ENCODE measurements at places on chromosomes 11 and 22.

DNA sequence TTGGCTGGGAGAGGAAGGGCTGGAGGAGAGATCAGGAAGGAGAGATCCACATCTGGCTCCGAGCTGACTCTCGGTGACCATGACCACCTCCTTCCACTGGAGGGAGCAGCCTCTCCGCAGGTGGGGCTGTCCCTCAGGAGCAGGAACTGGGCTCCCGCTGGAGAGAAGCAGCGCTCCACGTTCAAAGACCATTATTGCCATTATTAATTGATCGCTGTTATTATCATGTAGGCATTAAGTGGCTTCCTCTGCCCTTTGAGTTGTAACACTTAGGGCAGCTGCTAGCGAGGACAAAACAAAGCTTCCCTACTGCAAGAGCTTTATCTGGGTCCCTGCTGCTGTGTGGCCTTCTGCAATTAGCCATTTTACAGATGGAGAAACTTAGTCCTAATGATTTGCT, 251.9 kb downstream of the ST3GAL4 start:
- DNase-seq, result no peak

GRCh38 chr11:69039501-69039900, 9.2 kb upstream of the TPCN2 start:
- DNase-seq, result no peak

GRCh38 chr11:60762851-60763691, 6.4 kb downstream of the MS4A15 start:
- DNase-seq, result no peak

GRCh38 chr22:28718044-28718443, 23.6 kb downstream of the CHEK2 start:
- no peak for DNase-seq

DNA sequence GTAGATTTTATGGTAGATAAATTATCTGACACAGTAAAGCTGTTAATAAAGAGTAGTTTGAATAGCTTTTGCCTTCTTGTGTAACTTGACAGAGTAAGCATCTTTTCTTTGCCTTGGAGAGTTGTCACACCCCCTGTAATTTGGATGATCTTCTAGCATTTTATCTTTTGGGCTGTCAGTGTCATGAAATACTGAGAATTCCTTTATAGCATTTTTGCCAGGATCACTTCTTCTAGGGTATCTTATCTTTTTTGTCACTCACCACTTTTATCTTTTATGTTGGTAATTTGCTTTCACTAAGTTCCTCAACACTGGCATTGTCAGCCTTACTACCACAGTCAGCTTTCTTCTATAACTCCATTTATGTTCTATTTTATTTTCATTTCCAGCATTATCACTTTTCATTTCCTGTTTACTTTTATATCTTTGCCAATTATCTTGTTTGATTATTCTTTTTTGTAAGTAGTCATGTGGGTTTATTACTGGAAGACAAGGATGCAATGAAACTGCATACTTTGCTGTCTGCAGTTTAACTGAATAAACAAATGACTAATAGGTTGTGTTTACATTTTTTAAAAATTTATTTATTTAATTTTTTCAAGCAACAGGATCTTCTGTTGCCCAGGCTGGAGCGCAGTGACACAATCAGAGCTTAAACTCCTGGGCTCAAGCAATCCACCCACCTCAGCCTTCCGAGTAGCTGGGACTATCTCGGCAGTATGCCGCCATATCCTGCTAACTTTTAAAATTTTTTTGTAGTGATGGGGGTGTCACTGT, 28.1 kb upstream of the ACAT1 start:
- no peak for DNase-seq

DNA sequence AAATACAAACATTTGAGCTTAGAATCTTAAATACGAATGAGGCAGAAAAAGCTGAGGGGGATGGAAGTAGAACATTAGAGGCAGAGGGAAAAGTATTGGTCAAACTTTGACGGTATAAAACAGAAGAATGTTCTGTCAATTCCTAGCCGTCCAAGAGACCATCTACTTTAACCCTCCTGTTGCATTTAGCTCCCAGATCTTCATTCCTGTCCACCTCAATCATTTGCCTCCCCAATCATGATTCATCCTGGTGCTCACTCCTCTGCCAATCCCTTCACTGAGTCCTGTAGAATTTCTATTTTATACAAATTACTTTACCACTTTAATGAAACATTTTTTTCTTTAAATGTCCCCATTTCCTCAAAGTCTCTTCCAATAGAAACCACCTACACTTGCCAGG, 28.2 kb downstream of the C2CD3 start:
- no peak for DNase-seq

DNA sequence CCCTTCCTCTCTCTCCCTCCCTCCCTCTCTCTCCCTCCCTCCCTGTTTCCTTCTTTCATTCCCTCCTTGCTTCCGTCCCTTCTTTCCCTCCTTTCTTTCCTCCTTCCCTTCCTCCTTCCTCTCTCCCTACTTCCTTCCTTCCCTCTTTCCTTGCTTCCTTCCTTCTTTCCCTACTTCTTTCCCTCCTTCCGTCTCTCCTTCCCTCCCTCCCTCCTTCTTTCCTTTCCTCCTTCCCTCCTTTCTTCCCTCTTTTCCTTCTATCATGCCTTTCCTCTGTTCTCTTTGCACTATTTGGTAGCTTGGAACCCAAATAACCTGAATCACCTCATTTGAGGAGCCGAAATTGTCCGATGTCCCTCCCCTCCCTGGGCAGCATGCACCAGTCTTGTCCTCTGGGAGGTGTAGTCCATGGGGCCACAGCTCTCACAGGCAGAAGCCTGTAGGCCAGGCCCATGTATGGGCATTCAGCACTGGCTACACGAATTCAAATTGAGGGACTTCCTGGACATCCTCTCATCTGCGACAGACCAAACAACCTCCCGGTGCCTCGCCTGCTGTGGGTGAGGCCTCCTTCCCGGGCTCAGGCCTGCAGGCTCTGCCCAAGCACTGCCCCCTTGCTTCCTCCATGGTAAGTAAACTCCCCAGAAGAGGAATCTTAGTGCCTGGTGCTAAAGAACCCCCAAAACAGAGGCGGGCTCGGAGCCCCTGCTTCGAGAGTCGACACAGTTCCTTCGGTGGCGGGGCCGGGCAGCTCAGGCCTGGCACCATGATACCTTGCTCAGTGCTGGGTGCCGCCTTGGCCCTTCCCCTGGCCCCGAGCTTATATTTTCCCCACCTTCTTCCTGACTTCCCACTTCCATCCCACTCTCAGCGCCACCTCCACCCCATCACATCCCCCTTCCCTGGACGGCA, 454.1 kb upstream of the CADM1 start:
- DNase-seq, result no peak

DNA sequence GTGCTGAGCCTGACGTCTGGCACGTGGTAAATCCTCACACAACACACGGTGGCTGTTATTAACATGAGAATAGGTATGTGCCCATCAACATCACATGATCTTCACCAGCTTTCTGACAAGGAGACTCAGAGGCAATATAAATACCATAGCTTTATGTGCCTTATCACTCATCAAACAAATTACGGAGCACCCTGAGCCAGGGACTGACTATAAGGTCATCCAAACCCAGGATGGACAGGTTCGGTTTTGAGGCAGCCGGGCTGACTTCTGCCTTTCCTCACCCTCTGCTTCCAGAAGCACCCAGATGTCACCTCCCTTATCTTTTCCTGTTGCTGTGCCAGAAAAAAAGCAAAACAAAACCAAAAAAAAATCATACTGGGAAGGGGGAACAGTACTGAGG, 5.7 kb upstream of the PLAAT3 start:
- DNase-seq, result no peak

DNA sequence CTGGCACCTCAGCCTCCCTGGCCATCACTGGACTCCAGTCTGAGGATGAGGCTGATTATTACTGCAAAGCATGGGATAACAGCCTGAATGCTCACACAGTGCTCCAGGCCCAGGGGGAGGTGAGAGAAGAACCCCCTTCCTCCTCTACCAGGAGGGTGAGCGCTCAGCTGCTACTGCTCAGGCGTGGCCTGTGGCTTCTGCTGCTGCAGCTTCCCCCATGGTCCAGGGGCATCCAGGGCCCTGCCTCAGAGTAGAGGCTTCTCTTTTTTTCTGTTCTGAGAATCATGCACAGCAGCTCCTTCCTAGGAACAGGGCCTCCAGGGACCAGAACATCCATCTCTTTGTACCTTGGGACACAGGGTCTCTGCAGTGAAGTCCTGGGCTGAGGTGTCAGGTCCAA, 83.1 kb downstream of the VPREB1 start:
- DNase-seq, result no peak

GRCh38 chr11:128852327-128853023, 14.6 kb downstream of the KCNJ1 start:
- no peak for DNase-seq

- no peak for DNase-seq
Observed at GRCh38 chr11:1563697-1564534, 8.2 kb downstream of the DUSP8 start.

- DNase-seq, result no peak
Observed at GRCh38 chr11:117183724-117184349, 5.3 kb downstream of the SIDT2 start.

DNA sequence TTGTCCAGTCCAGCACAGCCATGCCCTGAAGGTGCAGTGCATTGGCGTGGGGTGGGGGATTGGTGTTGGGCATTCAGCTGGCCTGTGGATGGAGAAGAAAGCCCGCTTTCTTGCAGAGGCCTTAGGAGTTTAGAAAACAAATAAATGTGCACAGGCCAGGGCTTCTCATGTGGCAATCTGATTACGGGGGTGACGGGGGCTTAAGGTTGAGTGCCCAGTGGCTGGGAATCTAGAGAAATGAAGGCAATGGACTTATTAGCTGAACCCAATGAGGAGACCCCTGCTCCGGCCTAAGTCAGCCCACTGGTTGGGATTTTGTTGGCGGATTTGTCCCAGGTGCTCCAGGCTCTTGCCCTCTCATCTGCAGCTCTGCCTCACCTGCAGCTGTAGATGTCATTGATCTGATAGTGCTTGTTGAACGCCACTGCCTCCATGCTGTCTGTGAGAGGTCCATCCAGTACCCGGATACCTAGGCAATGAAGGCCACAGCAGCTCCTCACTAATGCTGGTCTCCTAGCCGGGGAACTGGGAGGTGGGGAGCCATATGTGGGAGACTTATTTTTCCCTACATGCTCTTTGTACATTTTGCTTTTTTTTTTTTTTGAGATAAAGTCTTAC, 6.2 kb downstream of the PCSK7 start:
- no peak for DNase-seq

- DNase-seq, result no peak
Observed at GRCh38 chr22:47392729-47393128, 630.3 kb downstream of the TBC1D22A start.

GRCh38 chr11:3375552-3375951, 3.4 kb downstream of the ZNF195 start:
- DNase-seq, result no peak

GRCh38 chr22:46450931-46451561, 86.4 kb downstream of the CELSR1 start:
- DNase-seq, result no peak

DNA sequence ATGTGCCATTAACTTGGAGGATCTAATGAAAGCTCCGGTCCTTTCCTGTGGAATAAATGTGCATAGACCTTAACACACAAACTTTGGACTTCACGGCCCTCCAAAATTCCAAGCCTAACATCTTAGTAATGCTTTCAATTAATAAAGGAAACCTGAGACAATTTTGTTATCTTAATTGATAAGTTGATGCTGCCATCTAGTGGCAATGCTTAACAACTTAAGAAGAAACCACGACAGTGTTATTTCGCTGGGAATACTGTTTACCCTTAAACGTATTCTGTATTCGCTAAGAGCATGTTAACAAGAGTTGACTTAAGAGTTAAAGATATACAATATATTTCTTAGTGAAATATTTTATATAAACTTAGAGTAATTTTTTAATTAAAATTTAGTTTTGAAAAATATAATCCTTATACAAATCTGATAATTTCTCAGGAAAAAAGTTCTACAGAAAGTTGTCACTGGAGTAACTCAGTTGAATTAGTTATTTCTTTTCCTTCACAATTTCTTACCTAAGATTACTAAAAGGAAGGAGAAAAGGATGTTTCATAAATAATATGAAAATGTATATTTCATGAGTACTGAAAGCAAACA, 35.0 kb upstream of the OR9G4 start:
- DNase-seq, result no peak

GRCh38 chr11:105754716-105755115, 144.8 kb downstream of the GRIA4 start:
- no peak for DNase-seq

DNA sequence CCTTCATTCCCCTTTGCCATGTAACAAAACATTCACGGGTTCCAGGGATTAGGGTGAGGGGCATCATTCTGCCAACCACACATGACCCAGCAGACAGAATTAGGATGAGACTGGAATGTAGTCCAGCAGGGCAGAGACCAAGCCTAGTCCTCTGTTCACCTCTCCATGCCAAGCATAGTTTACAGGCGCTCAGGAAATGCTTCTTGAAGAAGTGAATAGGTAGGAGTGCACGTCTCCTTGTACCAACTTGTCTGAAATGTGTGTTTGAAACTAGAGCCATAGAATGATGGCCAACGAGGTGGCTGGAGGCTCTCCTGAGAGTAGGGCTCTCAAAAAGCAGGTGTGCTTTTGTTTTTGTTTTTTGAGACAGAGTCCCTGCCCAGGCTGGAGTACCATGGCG, 8.2 kb downstream of the SPINDOC start:
- DNase-seq, result no peak

- DNase-seq, result peak; percentile 28
Observed at GRCh38 chr11:36149538-36150242, 139.5 kb downstream of the COMMD9 start.

- DNase-seq, result no peak
Observed at GRCh38 chr11:70799386-70799785, 401.1 kb downstream of the CTTN start.

- DNase-seq, result no peak
Observed at GRCh38 chr11:116874251-116874650, 36.8 kb upstream of the APOA1 start.

DNA sequence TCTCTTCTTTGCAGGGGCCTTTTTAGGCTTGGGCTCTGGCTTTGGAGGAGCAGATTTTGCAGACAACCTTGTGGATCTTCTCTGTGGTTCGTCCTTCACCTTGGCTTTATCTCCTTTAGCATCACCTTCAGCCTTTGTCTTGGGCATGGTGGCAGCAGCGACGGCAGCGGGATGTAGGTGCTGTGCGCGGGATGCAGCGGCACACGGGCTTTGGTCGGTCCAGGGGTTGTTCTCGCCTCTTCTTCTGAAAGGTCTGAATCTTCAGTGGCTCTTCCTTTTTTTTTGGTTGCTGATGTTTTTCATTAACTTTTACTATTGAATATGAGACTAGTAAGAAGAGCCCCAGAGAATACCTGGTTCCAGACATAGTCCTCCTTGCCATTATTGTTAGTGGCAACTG, 10.0 kb downstream of the MEI1 start:
- DNase-seq, result no peak

DNA sequence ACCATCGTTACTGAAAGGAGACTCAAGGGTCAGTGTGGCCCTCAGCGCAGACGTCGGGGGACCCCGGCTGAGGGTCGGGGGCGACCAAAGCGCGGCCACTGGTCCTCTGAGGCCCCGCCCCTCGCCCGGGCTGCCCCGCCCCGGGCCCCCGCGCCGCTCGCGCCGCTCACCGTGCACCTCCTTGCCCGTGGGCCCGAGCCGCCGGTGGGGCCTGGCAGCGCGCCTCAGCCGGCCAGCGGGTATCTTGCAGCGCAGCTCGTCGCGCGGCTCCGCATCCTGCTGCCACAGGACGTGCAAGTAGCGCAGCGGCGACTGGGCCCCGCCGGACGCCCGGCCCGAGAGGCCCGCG, 419 bp downstream of the ANKRD54 start:
- DNase-seq, result peak; percentile 68

GRCh38 chr11:3046190-3046589, 11.0 kb downstream of the CARS1 start:
- no peak for DNase-seq

- no peak for DNase-seq
Observed at GRCh38 chr22:48745842-48746788, 1081.6 kb downstream of the BRD1 start.

GRCh38 chr11:113725913-113726312, 19.8 kb upstream of the TMPRSS5 start:
- DNase-seq, result no peak

- no peak for DNase-seq
Observed at GRCh38 chr11:11420899-11421285, 67.8 kb upstream of the CSNK2A3 start.

All from stimulated activated CD4-positive, alpha-beta T cell treated with anti-CD3 and anti-CD28 coated beads, Interleukin-2, amount 100 ng/mL, for 24 hours (primary cell).